ENCODE measurements at places on chromosomes 3 and 15.

DNA sequence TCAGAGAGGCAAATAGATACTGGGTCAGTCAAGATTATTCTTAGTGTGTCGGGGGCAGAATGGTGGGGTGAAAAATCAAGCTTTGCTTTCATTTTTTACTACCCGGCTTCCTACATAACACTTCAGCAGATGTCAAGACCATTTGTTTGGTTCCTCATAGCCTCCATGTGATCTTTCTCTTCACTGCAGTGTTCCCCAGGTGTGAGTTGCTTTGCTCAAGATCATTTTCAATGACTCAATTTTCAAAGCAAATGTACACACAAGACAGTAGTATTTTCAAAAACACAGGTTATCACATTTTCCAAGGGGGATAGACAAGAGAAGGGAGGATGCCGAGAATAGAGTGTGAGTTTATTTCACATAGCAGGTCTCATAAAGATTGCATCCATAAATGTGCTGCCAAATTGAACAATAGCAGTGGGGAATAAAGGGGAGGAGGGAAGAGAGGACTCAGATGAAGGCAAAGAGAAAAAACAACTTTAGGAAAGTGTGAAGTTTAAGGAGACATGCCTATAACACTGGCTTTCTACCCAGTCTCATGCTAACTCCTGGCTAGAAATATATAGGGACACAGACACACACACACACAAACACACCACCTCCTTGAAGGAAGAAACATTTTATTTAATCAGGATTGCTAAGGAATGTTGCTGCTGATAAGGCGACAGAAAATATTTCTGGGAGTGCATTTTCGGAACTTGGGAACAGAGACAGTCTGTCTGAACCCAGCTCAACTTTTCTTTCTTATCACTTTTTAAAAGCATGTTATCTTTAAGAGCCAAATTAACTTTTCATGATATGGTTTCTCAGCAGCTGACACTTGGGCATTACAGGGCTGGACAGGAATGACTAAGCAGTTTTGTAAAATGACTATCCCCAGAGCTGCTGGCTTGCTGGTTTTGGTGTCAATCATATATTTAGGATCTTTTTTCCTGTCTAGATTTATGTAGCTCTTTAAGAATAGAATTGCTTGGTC is 402.4 kb downstream of the RBMS3 start:
- DNase-seq = peak; percentile 73

- DNase-seq = no peak
These were observed 69.1 kb downstream of the KBTBD8 start for GRCh38 chr3:67067251-67067650.

DNA sequence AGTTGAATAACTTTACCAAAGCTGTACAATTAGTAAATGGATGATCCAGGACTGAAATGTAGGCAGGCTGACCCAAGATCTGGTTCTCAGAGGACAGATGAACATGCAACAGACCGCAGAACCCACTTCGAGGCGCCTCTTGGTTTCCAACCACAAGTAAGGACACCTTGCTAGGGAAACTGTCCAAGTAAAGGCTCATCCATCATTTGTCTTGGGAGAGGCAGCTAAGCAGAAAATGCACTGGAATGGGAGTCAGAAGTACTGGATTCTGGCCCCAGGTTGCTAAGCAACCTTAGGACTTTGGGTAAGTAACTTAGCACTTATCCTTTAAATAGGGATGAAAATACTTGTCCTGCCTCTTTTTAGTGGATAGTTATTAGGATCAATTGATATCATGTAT is 366.3 kb upstream of the LRRC3B start:
- DNase-seq = no peak

GRCh38 chr3:151924753-151925152 is 51.3 kb downstream of the SUCNR1 start:
- DNase-seq = no peak

DNA sequence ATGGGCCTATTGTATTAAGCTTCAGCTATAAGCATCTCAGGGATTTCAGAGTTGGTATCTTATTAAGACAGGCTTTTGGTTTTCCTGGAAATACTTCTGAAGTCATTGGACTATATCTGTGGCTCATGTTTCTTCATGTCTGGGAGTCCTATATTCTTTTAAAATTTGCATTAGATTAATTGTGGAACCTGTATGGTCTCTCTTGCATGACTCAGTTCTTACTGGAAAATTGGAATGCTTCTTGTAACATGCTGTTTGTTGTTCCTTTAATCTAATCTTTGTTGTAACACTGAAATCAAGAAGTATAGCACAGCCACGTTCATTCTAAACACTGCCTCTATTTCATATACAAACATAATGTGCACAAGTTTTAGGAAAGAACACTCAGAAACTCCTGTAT is 208.1 kb downstream of the RBMS3 start:
- DNase-seq = peak; percentile 29

DNA sequence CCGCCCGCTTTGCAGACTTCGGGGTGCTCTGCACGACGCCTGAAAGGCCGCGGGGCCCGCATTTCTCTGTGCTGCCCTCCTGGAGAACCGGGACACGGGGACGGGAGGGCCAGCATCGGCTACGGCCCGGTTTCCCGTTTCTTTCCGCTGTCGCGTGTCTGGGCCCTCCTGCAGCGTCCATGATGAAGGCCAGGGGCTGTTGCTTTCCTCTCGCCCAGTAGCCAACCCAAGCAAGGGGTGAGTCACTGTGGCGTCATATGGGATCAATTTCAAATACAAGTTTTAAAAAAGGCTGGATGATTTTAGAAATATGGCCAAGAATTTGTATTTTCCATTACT is 435 bp downstream of the SLC35G2 start:
- DNase-seq = peak; percentile 81

Measured in choroid plexus epithelial cell (primary cell).